Fibroblast of lung (primary cell): ENCODE measurements at places on chromosomes 12 and 14. TPM values are rescaled to one million over a fixed set of nuclear protein-coding genes. Genes with fewer than 3 reads are reported as not detected.

The HOXC12 gene
- total RNA-seq: not detected in 2 replicates

DNA sequence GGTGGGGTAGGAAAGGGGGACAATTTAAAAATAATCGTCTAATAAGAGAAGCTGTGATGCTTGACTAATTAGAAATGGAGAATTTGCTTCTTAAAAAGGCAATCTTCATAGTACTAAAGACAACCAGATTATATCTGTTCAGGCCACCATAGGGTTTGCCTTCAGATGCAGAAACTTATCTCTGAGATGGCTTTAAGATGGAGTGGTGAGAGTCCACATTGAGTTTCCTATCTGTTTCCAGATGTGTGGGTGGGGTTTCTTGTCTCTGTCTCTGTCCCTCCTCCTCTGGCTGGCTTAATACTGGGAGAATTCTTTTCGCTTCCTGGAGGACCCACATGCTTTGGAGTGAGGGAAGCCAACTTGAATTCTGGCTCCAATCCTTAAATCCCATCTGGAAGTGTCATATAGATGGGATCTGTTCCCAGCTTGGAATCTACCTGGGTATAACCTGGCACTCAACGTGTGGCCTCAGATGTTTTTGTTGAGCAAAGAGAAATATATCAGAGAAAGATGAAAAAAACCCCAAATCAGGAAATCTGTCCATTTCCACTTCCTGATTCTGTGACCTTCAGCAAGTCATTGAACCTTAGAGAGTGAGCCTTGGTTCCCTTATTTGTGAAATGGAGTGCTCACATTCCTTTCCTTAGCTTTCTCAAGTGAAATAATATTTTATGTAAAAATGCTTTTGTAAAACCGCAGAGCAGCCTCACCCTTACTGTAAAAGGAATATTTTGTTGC is 66.4 kb downstream of the CHST11 start:
- no peak for DNase-seq

DNA sequence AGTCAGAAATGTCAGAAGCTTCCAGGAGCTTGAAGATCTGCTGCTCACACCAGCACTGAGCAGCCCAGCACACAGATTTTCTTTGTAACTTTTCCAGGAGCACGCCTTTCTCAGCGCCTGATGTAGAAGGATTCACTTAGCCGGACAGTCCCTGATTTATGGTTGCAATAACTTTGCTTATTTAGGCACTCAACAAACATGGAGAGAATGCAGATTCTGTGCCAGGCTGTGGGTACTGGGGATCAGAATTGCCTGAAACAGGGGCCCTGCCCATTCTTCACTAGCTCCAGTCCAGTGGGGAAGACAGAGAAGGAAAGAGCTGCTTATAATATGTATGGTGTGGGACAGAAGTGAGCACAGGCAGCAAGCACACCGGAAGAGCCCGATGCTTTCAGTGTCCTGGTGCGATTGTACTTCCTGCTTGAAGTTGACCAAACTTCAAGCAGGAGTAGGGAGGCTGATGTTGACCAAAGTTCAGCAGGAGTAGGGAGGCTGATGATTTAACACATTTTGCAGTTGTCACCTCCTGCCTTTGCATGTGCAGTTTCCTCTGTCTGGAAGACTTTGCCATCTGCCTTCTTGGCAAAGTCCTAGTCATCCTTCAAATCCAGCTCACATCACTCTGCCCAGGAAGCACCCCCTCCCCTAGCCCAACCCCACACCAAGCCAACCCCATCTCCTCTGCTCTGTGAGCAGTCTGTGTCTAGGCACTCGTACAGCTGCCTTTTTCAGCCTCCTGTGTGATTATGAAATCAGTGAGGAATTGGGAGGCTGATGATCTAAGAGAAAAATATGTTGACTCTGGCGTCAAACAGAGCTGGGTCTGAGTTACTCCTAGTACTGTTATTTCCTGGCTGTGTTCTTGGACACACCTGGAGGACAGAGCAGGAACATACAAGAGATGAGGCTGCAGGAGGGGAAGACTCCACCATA is 12.0 kb upstream of the PRIMA1 start:
- no peak for DNase-seq

- DNase-seq: no peak
Observed at GRCh38 chr12:52349196-52349595, 18.1 kb downstream of the KRT85 start.

DNA sequence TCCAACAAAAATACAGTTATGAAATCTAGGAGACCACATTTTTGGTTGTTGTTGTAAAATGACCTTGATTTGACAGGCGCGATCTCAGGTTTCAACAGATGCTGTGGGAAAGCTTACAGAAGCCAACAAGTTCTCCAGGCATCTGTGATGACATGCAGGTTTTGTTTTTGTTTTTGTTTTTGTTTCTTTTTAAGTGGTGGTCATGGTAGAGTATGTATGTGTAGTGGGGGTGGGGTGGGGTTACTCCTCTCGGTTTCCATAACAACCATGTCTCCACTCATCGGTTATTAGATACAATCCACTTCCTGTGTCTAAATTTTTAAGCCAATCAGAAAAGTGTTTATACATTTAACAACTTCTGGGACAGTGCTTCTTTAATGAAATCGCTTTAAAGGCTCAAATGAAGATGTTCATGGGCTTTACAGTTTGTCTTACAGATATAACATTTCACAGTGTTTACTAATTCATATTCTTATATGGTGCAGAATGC is 199.9 kb upstream of the FOXN3 start:
- DNase-seq: peak; percentile 27

DNA sequence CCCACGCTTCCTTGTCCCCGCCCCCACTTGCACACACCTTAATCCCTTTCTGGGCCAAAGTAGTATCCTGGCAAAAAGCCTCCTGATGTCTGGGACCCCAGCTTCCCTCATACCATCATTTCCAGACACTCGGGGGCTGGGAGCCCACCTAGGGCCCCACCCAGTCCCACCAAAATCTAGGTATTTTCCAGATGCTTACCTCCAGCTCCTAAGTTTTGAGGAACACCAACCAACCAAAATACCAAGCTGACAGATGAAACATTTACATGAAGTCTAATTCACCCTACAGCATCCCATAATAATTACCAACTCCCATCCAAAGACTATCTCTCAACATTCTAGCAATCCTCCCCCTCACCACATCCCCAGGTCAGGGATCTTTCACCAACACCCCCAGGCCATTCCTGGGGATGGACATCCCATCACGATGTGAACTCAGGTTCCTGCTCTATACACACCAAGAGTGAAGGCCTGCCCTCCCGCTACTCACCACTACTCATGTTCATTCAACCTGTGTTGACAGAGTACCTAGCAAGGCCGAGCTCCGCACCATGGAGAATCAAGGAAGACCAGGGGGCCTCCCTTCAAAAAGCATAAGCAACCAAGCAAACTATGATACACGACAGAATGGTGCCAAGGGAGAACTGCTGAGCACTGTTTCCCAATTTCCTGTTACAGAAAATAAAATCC is 1.6 kb upstream of the CHD4 start:
- no peak for DNase-seq

DNA sequence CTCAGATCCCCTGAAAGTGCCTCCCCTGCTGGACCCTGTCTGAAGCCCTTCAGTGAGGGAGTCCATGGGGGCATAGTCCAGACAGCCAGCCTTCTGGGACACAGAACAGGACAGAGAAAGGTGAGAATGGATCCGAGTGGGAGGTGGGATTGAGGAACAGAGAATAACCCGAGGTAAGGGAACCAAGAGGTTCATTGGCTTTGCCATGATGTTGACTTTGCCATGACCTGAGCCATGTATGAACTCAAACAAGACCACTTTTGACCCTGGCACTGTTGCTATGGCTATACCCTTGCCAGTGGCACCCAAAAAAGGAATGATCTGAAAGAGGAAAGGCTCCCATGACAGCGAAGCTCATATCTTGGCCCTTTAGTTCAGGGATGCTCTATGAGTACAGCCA is 22.6 kb upstream of the VDR start:
- DNase-seq: no peak

DNA sequence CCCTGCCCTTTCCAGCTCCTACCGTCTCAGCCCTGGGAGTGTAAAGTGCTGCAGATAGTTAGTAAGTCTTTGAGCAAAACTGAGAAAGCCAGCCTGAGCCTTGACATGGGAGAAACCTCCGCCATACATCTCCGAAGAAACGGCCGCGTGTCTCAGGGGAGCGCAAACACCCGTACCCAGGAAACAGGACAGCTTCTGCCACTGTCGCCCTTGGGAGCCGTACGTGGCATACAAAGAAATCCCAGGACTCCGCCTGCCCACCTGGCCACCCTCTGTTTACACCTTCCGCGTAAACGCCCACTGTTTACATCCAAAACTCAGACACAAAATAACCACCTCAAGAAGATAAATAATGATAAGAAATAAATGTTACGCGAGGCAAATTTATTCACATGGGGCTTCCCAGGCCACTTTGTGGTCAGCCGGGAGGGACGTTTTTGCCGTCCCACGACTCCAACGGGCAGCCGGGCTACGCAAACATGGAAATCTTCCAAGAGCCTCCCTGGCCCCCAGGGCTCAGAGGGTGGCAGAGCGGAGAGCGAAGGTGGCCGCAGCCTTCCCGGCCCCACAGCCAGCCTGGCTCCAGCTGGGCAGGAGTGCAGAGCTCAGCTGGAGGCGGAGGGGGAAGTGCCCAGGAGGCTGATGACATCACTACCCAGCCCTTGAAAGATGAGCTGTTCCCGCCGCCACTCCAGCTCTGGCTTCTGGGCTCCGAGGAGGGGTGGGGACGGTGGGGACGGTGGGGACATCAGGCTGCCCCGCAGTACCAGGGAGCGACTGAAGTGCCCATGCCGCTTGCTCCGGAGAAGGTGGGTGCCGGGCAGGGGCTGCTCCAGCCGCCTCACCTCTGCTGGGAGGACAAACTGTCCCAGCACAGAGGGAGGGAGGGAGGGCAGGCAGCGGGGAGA is at the start of gene BDKRB2:
Gene BDKRB2 (plus strand): TSS at position 689 of the 908 bp plus-strand sequence. CDS start 32,269 bp downstream, outside the sequence.
- DNase-seq: peak; percentile 91

The L2HGDH gene
- total RNA-seq: 3.1 and 3.8 TPM in 2 replicates

DNA sequence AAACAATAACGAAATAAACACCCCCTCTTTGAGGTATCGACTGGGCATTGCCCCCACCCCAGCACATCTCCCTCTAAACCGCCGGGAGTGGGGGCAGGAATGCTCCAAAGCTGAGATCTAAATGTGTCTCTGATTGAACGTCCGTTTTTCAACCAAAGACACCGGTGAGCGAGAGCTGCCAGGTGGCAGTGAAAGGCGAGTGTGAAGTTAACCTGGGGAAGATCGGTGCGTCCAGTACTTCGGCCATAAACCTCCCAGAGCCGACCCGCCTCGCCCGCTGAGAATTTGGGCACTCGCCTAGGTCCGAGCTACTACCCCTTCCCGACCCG is 625 bp downstream of the ANGEL1 start:
- DNase-seq: no peak
